ENCODE measurements at places on chromosomes 11 and 22.

DNA sequence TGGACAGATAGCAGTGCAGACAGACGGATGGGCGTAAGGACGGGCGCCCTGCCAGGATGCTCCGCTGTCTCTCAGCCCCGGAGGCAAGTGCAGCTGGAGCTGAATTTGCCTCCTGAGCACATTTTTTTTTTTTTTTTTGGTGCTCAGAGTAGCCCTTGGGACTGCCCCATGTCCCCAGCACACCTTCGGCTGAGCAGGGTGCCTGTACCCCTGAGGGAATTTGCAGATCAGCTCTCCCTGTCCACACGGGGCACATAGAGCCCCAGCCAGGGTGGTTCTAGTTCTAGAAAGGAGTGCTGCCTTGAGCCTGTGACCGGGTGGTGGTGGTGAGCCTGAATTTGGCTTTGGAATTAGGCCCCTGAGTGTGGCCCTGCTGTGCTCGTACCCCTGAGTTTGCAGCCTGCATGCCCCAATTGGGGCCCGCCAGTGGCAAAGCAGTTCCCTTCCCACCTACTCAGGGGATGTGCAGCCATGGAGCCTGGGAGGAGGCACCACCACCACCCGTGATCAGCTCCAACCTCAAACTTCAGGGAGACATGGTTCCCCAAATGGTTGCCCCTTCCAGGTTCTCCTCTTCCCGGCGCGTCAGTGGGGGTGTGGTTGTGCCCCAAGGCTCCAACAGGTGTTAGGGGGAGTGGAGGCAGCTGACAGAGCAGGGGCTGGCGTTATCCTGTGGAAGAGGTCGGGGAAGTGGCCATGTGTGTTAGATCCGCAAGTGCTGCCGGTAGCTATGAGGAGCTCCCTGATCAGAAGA is 1232.7 kb downstream of the BRD1 start:
- no peak for DNase-seq

GRCh38 chr11:114256176-114256966 is 39.8 kb upstream of the NNMT start:
- no peak for DNase-seq

DNA sequence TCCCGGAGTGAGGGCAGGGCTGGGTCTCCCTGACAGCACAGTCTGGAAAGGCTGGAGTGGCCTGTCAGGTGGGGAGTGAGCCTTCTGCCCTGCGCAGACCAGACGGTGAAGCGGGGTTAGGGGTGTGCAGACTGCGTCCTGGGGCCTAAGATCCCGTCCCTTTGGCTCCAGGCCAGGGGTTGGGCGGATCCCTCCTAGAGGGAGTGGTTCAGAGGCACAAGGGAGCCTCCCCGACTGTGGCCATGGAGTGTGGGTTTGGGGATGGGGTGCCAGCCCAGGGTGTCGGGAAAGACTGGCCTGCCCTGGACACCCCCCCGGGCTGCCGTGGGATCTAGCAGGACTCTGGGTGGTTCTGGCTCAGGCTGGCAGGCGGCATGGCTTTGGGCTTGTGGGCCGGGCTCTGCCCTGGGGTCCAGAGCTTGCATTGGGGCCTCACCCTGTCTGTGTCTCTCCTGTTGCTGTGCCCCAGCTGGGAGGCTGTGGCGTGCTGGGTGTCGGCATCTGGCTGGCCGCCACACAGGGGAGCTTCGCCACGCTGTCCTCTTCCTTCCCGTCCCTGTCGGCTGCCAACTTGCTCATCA is 19.5 kb downstream of the TSPAN4 start:
- no peak for DNase-seq

GRCh38 chr11:60771879-60772525 is 13.1 kb upstream of the MS4A10 start:
- no peak for DNase-seq
